ENCODE measurements at places on chromosomes 16 and 17. TPM values are rescaled to one million over a fixed set of nuclear protein-coding genes. Genes with fewer than 3 reads are reported as not detected.

The TBC1D3C gene
- total RNA-seq, result not detected

The CES5A gene
- total RNA-seq, result not detected

The TANC2 gene
- 48.9 TPM for total RNA-seq

The NEK8 gene
- 7.2 TPM for total RNA-seq

The MRPS7 gene
- total RNA-seq, result 43.6 TPM

The SDR42E1 gene
- total RNA-seq, result 1.4 TPM
